CD4-positive, alpha-beta T cell (primary cell): ENCODE measurements at places on chromosomes 16 and 17.
A peak's percentile ranks its signal among the peaks of the same experiment; 100 is the strongest.

- no peak for DNase-seq
Measured at GRCh38 chr17:27956601-27957445, 63.7 kb upstream of the LYRM9 start.

GRCh38 chr17:63956296-63956920, 16.3 kb downstream of the SCN4A start:
- no peak for DNase-seq

- DNase-seq, result no peak
Measured at GRCh38 chr17:59074494-59074893, 32.2 kb downstream of the TRIM37 start.

GRCh38 chr16:23006380-23006779, 142.9 kb downstream of the USP31 start:
- DNase-seq, result no peak

DNA sequence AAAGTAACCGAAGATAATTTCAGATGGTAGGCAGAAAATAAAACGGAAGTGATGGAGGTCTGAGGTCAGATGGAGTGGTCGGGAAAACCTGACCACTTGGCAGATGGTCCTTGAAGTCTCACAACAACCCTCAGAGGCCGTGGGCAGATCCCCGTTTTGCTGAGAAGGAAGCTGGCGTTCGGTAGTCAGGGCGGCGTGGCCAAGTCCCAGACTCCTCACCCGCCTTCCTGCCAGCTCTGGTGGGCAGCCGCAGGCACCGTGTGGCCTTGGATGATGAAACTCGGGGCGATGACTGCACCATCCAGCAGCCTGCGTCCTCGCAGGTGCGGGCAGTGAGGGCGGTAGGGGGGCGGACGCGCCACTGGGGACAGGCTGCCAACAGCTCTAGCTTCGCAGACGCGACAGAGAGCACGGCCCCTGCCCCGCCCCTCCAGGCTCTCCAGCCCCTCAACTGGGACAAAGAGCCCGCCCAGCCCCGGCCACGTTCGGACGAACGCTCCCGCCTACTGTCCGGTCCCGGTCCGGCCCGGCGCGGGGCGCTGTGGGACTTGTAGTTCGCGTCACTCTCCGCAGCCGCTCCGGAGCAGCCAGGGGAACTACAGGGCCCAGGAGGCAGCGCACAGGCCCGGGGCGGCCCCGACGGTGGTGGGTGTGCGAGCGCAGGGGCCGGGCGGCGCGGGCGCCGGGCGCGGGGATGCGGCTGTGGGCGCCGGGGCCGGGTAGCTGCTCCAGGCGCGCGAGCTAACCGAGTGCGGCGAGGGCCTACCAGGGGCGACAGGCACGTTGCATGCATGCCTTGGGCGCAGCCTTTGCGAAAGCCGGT, at the start of gene GPT2:
GPT2 (plus strand) TSS at position 673 of the 823 bp plus-strand sequence. CDS start 354 bp downstream, outside the sequence.
- peak; percentile 53 for DNase-seq

DNA sequence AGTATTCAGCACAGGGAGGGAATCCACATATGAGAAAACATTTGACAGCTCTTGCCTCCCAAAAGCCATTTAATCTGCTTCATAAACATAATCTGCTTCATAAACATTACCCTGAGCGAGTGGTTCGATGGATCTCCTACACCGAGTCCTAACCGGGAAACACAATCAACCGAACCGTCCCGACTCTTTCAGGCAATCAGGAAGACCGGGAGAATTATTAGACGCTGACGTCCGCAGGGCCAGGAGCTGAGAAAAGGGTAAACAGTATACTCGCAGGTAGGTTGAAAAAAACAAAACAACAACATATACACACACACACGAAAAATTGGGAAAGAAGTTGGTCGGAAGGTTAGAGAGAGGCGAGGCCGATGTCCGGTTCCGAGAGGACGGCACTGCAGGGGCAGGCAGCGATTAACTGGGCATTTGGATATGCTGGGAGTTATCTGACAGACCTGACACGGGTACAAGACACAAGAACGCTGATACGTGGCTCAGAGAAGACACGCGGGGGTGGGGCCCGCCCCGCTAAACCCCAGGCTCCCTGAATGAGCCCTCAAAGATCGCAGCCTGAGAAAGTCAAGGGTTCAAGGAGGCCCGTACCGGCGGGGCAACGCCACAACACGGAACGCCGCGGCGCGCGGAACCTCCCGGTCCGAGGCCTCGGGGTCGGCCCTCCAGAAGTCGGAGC, 585 bp downstream of the AP1G1 start:
- peak; percentile 12 for DNase-seq

GRCh38 chr17:68498479-68499326, 13.5 kb upstream of the PRKAR1A start:
- no peak for DNase-seq

DNA sequence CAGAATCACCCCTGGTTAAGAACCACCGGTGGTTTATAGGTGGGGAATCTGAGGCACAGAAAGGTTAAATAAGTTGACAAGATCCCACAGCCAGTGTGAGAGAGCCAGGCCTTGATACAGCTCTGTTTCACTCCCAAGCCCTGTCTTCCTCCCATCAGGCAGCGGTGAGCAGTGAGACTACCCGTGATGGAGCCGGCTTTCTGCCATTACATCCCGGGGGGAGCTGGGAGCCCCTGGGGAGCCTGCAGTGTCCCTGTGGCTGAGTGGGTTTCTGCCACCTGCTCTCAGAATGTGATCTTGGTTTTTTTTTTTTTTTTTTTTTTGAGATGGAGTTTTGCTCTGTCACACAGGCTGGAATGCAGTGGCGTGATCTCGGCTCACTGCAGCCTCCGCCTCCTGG, 66.4 kb downstream of the ABCC1 start:
- no peak for DNase-seq

GRCh38 chr17:79664930-79665737, 54.3 kb upstream of the RBFOX3 start:
- DNase-seq, result no peak

- DNase-seq, result no peak
Measured at GRCh38 chr16:11618107-11618717, 31.5 kb upstream of the LITAF start.

DNA sequence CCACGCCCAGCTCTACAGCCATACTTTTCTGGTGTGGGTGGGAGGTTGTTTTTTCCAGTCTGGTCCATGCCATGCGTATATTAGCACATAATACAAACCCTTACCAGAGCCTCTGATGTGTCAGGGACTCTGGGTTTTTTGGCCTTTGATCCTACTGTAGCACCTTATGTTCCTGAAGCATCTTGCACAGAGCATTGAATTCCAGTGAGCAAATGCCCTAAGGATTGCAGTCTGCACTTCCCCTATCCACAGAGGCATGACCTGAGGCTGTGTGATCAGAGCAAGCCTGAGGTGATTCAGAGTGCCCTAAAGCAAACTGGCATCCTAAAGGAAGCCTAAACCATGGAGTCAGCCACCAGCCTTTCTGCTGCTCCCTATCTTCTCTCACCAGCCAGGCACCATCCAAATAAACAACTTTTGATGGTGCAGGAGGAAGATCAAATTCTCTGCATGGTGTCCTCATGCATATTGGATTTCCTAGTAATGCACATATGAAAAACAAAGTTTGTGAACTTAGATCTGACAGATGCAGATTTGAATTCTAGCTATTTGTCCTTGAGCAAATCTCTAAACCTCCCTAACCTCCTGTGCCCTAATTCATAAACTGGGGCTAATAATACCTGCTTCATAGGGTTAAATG, 41.2 kb upstream of the HAS3 start:
- no peak for DNase-seq

GRCh38 chr16:27386674-27387073, 15.3 kb upstream of the IL21R start:
- no peak for DNase-seq

GRCh38 chr17:8459107-8459506, 23.4 kb downstream of the NDEL1 start:
- DNase-seq, result no peak

GRCh38 chr17:79223953-79224352, 149.3 kb downstream of the ENGASE start:
- no peak for DNase-seq

GRCh38 chr17:75959839-75960511, 19.0 kb downstream of the ACOX1 start:
- no peak for DNase-seq

- no peak for DNase-seq
Measured at GRCh38 chr17:28972437-28972836, 21.1 kb upstream of the PHF12 start.

DNA sequence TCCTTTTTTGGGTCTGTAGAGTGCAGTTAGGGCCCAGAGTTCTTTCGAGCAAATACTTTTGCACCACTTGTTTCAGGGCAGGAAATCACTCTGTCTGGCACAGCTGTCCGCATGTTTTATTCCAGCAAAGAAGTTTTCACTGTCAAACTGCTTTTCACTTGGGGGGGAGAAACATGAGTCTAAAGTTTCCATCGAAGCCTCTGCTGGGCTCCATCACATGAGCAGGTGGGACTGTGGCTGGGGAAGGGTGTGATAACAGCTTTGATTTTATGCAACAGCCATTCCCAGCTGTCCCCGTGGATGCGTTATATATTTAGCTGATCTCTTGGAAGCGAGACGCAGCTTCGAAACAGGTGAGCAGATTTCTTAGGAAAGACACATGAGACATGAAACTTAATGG, 288.6 kb downstream of the SNX29 start:
- no peak for DNase-seq

GRCh38 chr16:69171325-69172084, 15.5 kb upstream of the SNTB2 start:
- no peak for DNase-seq

DNA sequence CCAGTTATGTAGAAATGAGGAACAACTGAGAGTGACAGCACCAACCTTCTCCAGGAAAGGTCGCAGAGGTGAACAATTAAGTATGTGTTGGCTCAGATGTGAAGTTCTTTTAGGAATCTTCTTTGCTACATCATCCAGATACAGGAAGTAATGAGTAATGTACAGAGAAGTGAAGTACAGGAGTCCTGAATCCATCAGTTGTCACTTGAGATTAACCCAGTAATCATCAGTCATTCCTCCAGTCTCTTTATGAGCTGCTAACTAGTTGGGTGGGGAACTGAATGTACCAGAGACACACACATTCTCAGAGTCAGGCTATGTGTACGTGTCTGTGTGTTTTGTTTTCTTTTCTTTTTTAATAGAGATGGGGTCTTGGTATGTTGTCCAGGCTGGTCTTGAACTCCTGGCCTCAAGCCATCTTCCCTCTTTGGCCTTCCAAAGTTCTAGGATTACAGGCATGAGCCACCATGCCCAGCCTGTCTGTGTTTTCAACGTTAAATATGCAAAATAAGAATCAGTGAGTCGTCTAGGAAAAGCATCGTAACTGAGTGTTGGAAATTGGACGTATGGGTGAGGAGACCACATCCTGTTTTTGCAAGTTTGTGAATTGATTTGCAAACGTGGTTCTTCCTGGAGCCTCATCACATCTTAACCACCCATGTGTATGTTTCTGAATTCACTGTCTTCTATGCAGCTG, 19.9 kb downstream of the ZNF200 start:
- DNase-seq, result peak; percentile 34

DNA sequence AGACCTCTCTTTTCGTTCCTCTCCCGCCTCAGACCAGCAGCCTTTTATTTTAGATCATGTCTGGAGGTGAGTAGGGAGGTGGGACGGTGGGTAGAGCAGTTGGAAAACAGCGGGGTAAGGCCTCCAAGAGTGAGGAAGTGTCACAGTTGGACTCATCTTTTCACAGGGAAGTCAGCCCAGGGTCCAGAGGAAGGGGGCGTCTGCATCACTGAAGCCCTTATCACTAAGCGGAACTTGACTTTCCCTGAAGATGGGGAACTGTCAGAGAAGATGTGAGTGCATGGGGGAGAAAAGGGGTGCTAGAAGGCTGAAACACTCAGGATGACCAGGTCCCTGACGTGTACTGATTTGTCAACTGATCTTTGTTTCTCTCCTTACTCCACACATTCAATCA, 461 bp downstream of the LRRC46 start:
- DNase-seq, result no peak

GRCh38 chr16:51151961-51152663, 1.0 kb upstream of the SALL1 start:
- DNase-seq, result no peak

- no peak for DNase-seq
Measured at GRCh38 chr16:65867276-65867960, 499.1 kb upstream of the CDH5 start.

- DNase-seq, result no peak
Measured at GRCh38 chr17:57341611-57342540, 85.6 kb downstream of the MSI2 start.

DNA sequence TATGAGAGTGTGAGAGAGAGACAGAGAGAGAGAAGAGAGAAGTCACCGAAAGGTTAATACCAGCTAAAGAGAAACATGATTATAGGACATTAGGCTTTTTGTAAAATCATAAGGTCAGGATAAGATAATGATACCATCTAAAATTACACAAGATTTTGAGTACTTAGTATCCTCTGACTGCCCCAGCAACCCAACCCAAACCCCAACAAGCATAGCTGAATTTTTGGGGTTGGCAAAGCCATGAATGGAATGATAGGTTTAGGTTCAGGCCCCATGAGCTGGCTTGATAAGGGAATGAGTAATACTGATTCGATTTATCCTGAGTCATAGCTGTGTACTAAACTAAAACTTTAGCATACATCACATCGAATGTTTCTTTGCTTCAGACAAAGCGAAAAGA, 259.5 kb downstream of the IRX3 start:
- DNase-seq, result no peak
